ENCODE measurements at places on chromosomes 12 and 14.

GRCh38 chr14:42192738-42193653 is 586.3 kb downstream of the LRFN5 start:
- DNase-seq: no peak

DNA sequence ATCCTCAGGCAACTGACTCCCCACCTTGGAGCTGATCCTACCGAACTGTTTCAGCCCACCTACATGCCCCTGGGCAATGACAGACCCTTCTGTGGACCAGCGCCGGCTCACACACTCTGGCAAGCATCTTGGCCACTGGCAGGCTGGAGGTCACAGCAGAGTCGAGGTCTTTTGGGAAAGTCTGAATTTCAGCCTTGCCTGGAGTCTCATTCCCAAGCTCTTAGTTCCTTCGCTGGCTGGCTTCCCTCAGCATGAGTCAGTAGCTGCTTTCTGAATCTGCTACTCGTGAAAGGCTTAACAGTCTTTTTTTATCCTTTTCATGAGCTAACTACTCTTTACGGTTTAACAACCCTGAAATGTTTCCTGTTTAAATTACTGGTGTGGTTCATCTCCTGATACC is 44.5 kb downstream of the ASCL4 start:
- DNase-seq: no peak

GRCh38 chr12:114834621-114835020 is 150.6 kb upstream of the TBX3 start:
- DNase-seq: no peak

DNA sequence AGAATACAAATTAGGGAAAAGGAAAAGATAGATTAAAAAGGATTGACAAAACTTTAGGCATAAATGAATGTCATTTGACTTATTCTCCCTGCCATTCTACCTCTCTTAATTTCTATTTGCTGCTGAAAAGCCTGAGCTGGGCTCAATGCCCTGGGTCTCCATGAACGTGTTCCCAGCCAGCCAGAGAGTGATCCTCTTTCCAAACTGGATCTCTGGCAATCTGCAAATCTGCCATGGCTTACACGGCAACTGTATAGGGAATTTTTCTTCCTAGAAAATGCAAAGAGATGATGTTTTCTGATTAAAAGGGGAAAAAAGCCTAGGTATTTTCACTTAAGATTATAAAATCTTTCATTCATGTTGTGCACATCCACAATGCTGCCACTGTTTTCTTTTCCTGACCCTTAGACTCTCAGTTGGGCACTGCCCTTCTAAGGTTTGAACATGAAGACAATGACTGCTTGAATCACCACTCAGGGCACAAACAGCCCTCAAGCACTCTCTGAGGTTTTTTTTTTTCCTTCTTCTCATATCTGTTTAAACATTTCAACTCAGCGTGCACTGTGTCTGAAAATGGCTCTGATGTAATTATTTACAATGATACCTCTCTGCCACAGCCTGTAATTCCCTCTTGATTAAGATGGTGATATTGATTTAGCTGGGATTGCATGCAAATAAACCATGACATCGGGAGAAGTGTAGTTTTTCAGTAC is 60.3 kb downstream of the DACT1 start:
- DNase-seq: no peak

GRCh38 chr12:6925540-6926279 is 2.0 kb upstream of the ATN1 start:
- no peak for DNase-seq

GRCh38 chr12:118102609-118103008 is 1.2 kb downstream of the VSIG10 start:
- DNase-seq: no peak

DNA sequence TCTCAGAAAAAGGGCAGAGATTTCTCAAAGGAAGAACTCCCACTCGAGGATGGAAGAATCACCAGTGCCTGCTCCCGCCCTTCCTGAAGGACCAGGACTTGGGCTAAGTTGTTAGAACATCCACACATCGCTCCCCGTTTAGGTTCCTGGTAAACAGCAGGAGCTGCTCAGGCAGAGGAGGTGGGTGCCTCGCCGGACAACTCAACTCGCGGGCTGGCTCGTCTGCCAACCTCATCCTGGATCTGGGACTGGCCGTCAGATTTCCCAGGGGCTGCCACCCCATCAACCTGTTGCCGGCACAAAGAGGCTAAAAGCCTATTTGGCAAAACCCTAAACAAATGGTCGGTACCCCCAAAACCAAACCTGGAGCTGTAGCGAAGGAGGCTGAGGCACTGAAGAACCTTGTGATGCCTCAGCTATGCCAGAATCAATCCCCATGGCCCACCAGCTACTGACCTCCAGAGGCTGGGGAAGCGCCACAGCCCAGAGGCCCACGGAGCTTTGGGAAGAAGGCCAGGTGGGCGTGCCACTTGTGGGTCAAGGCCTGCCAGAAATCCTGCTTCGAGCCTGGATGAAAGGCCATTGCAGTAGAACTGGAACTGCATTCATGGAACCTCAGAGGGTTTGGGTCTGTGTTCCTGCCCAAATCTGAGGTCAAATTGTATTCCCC is 42.9 kb downstream of the RIMBP2 start:
- no peak for DNase-seq

GRCh38 chr12:68392376-68392775 is 60.2 kb upstream of the MDM1 start:
- DNase-seq: no peak

DNA sequence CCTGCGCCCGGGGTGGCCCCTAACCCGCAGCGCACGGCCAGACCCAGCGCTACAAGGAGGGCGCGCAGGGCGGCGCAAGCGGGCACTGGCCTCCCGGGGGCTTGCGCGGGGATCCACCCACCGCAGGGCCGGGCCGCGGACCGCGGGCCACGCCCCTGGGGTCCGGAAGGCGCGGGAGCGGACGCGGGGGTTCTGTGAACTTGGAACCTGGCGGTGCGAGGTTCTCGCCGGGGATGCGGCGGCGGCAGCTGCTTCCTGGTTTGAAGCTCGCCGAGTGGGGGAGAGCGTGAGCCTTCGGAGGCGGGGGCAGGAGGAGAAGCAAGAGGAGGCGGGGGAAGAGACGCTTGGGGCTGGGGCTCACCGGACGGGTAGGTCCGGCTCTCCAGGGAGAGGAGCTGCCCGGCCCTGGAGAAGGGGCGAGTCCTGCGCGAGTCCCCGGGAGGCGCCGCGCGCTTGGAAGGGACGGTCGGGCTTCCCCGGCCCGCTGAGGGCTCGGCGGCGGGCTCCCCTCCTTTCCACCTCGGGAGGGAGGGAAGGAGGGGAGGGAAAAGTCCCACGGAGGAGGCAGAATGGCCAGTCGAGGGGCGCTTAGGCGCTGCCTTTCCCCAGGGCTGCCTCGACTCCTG is at the start of gene PRKCH:
TSS of gene PRKCH (plus strand) at position 195 of the 626 bp plus-strand sequence. CDS start 523 bp downstream, outside the sequence.
- DNase-seq: peak; percentile 66

DNA sequence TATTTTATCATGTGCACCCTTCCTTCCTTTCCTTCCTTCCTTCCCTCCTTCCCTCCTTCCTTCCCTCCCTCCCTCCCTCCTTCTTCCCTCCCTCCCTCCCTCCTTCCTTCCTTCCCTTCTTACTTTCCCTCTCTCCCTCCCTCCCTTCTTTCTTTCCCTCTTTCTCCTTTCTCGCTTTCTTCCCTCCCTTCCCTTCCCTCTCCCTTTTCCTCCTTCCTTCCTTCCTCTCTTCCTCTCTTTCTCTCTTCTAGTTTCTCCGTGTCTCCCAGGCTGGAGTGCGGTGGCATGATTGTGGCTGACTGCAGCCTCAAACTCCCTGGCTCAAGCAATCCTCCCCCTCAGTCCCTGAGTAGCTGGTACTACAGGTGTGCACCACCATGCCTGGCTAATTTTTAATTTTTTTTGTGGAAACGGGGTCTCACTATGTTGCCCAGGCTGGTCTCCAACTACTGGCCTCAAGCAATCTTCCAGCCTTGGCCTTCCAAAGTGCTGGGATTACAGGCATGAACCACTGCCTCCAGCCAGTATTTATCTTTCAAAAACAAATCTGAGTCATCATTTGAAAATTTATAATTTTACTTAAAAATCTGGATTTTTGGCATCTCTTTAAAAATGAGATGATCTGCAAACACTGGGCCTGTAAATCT is 7.8 kb downstream of the C1RL start:
- no peak for DNase-seq

GRCh38 chr12:51122844-51123243 is 39.4 kb upstream of the CSRNP2 start:
- no peak for DNase-seq

GRCh38 chr14:105938055-105938863 is 411.9 kb downstream of the TMEM121 start:
- DNase-seq: no peak

- no peak for DNase-seq
Measured at GRCh38 chr12:80234667-80235066, 135.3 kb downstream of the OTOGL start.

DNA sequence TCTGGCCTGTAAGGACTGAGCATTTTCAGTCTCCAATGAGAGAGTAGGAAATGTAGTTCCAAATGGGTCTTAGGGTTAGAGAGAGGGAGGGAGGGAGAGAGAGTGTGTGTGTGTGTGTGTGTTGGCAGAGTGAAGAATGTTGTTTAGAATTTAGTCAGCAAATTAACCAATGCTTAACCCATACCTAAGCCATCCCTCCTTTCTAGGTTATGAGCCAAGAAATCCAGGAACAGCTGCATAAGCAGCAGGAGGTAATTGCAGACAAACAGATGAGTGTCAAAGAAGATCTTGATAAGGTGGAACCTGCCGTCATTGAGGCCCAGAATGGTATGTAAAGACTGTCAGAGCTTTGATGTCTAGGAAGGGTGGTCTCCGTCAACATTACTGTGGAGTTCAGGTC is 56.9 kb downstream of the HSP90AA1 start:
- DNase-seq: no peak

- no peak for DNase-seq
Measured at GRCh38 chr12:21456291-21456780, 18.9 kb downstream of the PYROXD1 start.

DNA sequence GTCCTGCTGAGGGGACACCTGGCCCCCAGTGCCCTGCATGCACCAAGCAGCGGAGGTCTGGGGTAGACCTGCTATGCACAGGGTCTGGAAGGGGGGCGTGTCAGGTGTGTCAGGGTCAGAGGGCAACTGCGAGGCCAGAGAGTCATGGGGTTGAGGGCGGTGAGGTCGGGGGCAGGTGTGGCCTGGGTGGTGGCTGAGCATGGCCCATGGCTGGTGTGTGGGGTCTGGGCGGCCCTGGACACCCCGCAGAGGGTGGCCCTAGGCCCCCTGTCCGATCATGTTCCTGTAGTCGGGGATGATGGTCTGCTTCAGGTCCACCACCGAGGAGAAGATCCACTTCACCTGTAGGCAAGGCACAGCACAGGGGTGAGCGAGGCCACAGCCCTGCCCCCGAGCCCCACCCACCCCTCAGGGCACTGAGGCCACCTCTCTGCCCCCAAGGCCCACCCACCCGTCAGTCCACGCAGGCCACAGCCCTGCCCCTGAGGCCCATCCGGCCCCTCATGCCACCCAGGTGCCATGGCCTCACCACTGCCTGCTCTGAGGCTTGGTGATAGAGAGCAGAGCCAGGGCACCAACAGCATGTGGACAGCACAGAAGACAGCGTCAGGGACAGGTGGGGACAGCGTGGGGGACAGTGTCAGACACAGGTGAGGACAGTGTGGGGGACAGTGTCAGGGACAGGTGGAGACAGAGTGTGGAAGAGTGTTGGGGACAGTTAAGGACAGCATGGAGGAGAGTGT is 211.3 kb downstream of the TMEM121 start:
- DNase-seq: no peak

GRCh38 chr14:21384494-21384851 is 654 bp upstream of the SUPT16H start:
- no peak for DNase-seq

GRCh38 chr14:60251877-60252276 is 2.9 kb downstream of the PPM1A start:
- DNase-seq: no peak

GRCh38 chr14:76566439-76566838 is 190.5 kb downstream of the ESRRB start:
- DNase-seq: no peak

GRCh38 chr12:29783773-29784666 is at the start of gene TMTC1:
Gene TMTC1 (minus strand): TSS chr12:29783942. CDS start chr12:29783751, 191 bp downstream.
- DNase-seq: no peak

DNA sequence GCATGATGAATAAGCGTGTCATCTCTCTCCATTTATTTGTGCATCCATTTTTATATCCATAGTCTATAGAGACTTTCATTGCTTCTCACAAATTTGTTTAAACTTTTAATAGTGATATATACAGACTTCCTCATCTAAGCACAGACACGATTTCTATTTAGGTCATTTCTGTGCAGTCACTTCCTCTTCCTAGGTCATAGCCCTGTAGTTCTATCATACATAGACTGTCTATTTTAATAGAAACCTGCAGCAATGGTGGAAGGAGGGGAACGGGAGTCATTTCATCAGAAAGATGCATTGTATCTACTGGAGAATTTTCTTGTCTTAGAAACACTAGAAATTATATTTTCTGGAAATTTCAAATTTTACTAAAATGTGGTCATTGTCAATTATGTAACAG is 133.4 kb upstream of the FGD4 start:
- DNase-seq: no peak

DNA sequence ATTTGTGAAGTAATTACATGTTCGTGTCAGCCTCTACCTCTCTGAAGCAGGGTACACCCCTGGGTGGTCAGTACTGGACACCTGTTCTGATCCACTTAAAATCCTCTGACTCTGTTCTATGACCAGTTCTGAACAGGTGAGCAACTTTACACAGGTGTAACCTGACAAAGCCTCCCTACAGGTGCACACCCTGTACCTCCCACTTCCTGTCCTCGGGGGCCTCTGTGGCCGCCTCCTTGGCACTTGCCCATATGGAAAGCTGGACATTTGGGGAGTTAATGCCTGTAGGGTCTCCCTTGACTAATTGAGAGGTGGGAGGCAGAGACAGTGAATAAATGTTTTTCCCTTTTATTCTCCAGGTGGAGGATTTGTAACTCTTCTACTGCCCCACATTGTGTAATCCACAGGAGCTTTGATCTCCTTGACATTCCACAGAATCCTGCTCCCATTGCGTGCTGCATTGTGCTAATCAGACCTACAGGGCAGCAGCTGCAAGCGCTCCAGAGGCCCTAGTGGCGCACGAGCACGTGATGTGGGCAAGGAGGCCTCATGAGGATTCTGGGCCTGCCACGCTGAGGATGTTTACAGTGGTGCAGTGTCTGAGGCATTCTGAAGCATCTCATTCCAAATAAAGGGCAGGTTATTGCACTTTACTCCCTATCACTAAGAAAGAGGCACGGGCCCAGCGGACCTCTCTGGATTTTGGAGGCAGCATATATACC is 45.8 kb upstream of the BATF start:
- DNase-seq: no peak

DNA sequence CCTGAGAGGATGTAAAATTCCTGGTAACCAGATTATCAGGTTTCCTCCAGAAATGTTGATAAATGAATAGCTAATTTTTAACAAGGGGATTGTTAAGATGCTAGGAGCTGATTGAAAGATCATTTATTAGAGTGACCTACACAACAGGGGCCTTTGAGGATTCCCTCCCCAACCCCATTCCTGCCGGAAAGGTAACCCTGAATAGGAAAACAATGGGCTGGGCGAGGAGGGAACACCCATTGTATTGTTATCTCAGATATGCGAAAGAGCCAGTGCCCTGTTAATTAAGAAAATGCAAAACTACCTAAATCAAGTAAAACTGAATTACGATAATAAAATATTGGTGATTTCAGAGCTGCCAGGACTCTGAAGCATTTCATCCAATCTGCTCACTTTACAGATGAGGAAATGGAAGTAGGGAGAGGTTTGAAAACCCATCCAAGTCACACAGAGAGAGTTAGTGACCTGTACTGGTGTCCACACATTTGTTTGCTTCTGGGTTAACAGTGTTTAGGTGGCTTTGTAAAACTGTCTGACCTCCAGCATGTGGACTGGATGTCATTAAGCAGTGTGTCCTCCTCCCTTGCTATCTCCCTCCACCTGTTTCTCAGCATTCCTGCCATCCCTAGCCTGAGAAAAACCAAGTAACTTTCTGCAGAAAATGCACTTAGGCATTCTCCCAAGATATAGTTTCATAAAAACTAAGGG is 214.8 kb downstream of the TTC6 start:
- DNase-seq: no peak
